Effector memory CD4-positive, alpha-beta T cell (primary cell): ENCODE measurements at places on chromosomes 5 and 9.

DNA sequence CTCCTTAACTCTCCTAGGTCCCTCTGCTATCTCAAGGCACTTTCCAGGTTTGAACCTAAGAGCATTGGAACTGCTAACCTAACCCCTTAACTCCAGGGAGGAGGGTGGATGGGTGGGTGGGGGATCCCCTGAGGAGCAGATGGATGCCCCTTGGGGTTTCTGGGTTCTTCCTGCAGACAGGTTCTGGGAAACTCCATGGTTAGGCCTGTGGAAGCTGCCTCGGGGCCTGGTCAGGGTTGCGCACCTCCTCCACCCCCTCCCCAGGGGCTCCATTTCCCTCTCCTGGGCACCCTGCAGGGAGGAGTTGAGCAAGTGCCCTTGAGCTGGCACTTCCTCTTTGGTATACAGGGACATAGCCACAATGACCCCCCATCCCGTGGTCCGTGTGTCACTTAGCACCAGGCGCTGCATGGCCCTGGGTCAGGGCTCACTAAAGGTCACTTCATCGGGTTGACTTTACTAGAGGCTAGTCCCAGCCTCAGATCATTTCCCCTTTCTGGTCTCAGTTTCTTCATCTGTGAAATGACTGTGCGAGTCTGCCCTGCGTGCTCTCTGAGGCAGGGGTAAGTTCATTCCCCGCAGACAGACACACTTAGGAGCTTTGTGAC lies 16.0 kb downstream of the CXXC5 start:
- DNase-seq = no peak

DNA sequence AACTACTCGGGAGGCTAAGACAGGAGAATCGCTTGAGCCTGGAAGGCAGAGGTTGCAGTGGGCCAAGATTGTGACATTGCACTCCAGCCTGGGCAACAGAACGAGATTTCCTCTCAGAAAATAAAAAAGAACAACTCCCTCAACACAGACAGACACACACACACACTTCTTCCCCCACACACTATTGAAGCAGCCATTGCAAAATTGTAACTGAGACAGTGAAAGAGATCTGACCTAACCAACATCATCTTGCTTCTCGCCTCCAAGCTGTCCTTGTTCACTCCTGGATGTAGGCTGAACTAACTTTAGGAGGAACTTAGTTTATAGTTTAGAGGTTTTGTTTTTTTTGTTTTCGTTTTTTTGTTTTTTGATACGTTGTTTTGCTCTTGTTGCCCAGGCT lies 13.0 kb upstream of the PLIN2 start:
- DNase-seq = no peak

DNA sequence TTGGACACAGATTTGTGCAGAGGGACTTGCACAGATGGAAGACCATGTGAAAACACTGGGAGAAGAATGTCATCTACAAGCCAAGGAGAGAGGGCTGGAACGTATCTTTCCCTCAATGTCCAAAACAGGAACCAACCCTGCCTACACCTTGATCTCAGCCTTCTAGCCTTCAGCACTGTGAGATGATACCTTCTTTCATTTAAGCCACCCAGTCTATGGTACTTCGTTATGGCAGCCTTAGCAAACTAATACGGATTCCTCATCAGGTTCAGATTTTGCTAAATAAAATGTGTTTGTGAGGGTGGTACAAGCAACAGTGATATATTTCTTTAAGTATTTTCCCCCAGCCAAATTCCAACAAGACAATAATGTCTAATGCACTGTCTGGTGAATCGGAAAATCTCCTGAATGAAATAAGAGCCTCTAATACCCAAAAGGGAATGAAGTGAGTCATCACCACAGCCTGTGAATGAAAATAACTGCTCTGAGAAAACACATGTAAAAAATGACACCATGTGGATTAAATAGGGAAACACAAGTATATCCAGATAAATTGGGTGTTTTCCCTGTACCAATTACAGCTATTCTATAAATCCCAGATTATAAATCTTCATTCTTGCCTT lies 182.8 kb upstream of the TARS1 start:
- DNase-seq = no peak

GRCh38 chr5:59992206-59992605 lies 98.7 kb upstream of the PDE4D start:
- DNase-seq = no peak

DNA sequence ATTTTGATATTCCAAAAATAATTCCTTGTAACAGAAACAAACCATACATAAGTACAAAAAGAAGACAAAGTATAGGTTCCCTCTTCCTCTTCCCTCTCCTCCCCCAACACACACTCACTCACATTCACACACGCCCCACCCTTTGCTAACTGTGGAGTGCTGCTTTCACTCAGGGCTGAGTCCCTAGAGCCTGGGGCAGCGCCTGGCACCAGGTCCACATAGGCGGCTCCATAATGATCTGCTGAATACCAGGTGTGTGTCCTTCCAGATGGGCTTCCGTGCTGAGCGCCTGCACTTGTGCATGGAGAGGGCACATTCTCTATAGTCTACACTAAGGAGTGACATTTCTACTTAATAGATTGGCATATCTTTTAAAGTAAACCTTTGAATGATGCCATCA lies 3.7 kb downstream of the SEMA4D start:
- DNase-seq = no peak

DNA sequence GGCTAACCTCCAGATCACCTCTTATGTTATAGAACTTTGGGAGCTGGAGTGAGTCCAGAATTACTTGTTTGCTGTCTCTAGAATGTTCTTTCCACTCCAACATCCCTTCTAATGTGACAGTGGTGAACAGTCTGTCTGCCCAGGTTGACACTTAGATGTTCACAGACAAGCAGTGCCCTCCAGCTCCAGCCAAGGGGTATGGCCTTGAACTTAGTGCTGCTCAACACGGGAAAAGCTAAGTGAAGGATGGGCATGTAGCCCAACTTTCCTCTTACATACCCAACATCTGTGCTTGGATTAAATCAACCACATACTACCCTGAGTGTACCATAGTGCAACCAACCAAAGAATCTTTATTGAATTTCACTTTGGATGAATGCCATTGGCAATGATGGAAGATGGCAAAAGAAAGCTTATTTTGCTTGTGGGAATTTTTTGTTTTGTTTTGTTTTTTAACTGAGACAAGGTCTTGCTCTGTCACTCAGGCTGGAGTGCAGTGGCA lies 201.2 kb downstream of the NXNL2 start:
- no peak for DNase-seq

DNA sequence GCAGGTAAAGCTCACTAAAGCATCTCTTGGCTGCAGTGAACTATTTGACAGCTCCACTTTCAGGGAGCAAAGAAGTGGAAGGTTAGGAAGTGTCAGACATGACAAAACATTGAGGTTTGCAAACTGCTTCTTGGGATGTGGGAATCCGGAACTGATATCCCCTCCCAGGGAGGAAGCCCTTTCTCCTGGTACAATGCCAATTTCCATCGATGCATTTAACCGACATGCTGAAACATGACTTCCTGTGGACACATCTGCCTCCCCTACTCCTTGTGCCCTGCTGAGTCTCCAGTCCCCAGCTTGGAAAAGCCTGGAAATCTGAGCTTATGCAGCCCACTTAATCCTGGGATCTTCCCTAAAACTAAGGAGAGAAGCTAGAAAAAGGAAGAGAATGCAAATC lies 323.1 kb upstream of the DAP start:
- no peak for DNase-seq

GRCh38 chr9:117116084-117116483 lies 298.8 kb downstream of the ASTN2 start:
- DNase-seq = no peak

DNA sequence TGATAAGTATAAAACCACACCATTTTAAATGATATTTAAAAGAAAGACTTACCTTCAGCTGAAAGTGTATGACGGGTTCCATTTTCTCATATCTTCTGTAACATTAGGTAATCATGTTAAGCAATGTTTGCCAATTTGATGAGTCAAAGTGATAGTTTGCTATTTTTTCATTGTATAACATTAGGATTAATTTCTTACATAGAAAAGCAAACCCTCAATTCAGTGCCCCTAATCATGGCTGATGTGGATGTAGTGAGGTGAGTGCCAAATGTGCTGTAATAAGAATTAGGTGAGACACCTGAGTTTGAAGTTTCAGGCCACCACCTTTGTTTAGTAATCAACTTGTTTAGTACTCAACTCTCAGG lies 68.0 kb downstream of the UNC13B start:
- no peak for DNase-seq

GRCh38 chr5:162948677-162949076 lies 488.7 kb upstream of the CCNG1 start:
- no peak for DNase-seq

- DNase-seq = no peak
These were observed 5.0 kb downstream of the NUDT2 start for GRCh38 chr9:34334337-34334824.

DNA sequence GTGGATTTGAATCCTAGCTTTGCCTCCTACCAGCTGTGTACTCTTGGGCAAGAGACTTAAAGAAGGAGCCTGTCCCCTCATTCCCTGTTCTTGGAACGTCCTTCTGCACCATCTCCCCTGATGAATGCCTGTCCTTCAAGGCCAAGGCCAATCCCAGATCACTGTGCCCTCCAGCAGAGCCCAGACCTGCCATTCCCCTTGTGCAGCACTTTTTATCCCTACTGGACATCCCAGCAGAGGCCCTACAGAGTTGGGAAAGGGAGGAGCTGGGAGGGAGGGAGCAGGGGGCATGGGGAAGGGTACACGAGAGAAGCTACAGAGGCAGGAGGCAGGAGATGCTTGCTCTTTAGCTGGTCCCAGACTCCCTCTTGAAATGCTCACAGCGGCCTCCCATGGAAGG lies 223.9 kb downstream of the PBX3 start:
- DNase-seq = no peak

GRCh38 chr9:17422994-17423680 lies 155.7 kb upstream of the SH3GL2 start:
- DNase-seq = no peak

DNA sequence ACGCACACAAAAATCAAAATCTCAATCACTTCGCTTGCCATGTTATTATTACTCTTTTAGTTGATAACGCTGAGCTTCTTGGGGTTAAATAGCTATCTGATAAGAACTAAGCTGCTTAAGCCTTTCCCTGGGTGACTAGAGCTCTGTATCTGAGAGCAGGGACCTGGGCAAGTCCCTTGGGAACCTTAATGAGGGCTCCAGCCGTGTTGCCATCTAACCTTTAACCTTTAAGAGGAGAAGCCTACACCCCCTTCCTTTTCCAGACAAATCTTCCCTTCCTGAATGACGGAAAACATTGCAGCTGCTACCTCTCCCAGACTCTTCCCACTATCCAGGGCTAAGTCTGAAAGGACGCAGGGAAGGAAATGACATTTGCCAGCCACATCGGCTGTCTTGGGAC lies 216.5 kb upstream of the RAI14 start:
- DNase-seq = no peak

DNA sequence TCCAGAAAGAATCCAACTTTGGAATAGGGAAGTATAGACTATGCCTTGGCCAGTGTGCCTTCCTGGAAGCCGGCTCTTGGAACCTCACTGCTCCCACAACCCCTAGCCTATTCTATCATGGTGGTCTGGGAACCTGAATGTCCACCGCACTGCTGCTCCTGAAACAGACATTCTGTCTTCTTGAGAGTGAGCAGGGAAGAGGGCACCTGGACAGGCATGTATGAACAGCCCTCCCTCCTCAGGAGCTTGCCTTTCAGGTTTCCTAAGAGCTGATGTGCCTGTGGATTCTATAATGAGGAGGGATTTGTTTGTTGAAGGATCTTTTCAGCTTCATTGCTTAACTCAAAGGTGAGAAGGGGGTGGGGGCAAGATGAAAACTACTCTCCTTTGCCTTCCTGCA lies 55.1 kb upstream of the XPA start:
- no peak for DNase-seq

DNA sequence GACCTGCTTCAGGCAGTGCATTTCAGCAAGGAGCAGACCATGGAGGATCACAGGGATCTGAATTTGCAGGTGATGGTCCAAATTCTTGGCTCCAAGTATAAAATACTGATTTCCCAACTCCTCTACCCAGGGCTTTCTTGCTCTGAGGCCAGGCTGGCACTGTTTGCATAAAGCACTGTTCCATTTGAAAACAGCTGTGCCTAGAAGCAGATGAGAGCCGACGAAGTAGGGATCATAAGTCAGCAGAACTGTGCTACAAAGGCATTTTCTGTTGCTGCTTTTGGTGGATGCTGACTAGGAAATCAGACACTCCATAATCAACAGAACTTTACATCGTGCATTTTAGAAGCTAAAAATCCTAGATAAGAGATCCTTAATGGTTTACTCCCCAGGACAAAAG lies 126.4 kb downstream of the MAT2B start:
- DNase-seq = no peak

- DNase-seq = no peak
These were observed 168.2 kb upstream of the CTNND2 start for GRCh38 chr5:12072441-12072840.

DNA sequence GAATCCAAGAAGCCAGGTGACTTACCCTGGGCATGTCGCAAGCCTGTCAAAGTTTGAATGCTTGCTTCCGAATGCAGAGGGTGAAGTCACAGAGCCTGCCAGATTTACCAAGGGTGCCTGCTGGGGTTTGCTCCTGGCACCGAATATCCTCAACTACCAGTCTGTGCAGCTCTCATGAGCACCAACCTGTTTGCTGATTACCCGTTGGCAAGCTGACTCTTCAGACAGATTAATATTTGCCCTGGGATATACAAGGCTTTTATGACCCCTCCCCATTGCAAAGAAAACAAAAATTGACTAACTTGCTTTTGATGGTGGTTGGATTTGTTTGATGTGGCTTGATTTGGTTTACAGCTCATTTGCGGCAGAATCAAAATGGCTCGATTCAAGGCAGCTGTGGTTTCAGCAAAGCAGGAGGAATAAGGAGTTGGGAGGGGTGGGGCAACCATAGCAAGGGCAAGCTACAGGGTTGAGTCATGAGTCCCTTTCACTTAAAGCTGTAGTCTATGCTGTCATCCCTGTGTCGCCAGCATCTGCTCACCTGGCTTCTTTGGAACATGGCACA lies 82.3 kb upstream of the AGXT2 start:
- peak; percentile 35 for DNase-seq

- DNase-seq = no peak
These were observed 42.0 kb downstream of the TRPM3 start for GRCh38 chr9:71079451-71079850.

- DNase-seq = no peak
These were observed 5.3 kb downstream of the ROR2 start for GRCh38 chr9:91944711-91945110.
